ENCODE measurements at places on chromosomes 3 and 15. TPM values are rescaled to one million over a fixed set of nuclear protein-coding genes. Genes with fewer than 3 reads are reported as not detected.

- H3K4me1 ChIP-seq, result peaks cover 29% of the 10 kb centered on the region
- no peaks in the 10 kb centered on the region for H3K27me3 ChIP-seq
- no peaks in the 10 kb centered on the region for H3K36me3 ChIP-seq
- H3K27ac ChIP-seq, result no peak overlapping the region
- no peak for DNase-seq
Observed at GRCh38 chr3:58020783-58021071, 12.5 kb downstream of the FLNB start.

DNA sequence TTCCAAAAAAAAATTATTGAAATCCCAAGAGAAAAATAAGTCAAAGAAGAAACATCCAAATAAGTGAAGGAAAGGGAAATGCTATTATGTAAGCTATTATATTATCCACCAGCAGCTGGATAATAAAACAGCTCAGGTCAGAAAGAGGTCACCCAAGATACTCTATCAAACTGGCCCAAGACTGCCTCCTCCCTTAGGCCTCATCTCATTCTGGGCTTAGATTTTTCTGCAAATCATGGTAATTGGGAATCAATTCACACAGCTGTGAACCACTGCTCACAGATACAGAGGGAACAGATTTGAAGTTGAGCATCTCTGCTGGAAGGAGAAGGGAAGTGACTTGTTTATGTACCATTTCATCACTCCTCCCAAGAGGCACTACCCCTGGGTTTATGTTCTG lies 294.6 kb upstream of the DPPA4 start:
- H3K36me3 ChIP-seq, result no peaks in the 10 kb centered on the region
- DNase-seq, result no peak
- H3K27me3 ChIP-seq, result no peaks in the 10 kb centered on the region
- H3K27ac ChIP-seq, result no peak overlapping the region
- no peak overlapping the region for H3K4me3 ChIP-seq

DNA sequence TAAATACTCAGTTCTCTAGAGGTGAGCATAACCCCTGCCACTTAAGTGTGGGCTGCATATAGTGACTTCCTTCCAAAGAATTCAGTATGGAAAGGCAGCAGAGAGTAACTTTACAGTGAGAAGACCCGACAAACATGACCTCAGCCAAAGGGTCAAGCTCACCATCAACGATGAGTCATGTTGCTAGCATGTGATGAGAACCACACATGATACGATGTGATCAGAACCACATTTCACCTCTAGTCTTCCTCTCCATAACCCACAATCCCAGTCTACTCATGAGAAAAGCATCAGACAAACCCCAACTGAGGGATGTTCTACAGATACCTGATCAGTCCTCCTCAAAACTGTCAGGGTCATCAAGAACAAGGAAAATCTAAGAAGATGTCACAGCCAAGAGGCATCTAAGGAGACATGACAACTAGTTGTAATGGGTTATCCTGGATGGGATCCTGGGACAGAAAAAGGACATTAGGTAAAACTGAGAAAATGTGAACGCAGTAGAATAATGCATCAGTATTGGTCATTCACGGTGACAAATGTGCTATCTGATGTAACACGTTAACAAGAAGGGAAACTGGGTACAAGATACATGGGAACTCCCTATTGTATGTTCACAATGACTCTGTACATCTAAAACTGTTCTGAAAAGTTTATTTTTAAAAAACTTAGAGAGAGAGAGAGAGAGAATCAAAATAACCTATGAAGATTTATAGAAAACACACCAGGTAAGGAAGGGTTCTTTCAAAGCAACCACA lies 28.3 kb downstream of the SEC61A1 start:
- DNase-seq, result no peak
- H3K27me3 ChIP-seq, result peaks cover 4% of the 10 kb centered on the region
- H3K4me3 ChIP-seq, result no peak overlapping the region
- H3K27ac ChIP-seq, result no peak overlapping the region

GRCh38 chr15:65904301-65904700 lies 35.0 kb downstream of the RAB11A start:
- DNase-seq, result no peak
- H3K4me1 ChIP-seq, result peaks cover 20% of the 10 kb centered on the region
- H3K4me3 ChIP-seq, result no peak overlapping the region
- no peak overlapping the region for H3K27ac ChIP-seq

GRCh38 chr3:176590722-176591121 lies 606.6 kb downstream of the TBL1XR1 start:
- DNase-seq, result no peak
- no peaks in the 10 kb centered on the region for H3K27me3 ChIP-seq
- no peak overlapping the region for H3K27ac ChIP-seq
- H3K36me3 ChIP-seq, result no peaks in the 10 kb centered on the region
- H3K4me3 ChIP-seq, result no peak overlapping the region

GRCh38 chr15:31489801-31490646 lies 163.4 kb downstream of the KLF13 start:
- no peak overlapping the region for H3K4me3 ChIP-seq
- no peaks in the 10 kb centered on the region for H3K27me3 ChIP-seq
- H3K36me3 ChIP-seq, result peaks cover 11% of the 10 kb centered on the region
- peaks cover 52% of the 10 kb centered on the region for H3K4me1 ChIP-seq
- DNase-seq, result peak; percentile 55

DNA sequence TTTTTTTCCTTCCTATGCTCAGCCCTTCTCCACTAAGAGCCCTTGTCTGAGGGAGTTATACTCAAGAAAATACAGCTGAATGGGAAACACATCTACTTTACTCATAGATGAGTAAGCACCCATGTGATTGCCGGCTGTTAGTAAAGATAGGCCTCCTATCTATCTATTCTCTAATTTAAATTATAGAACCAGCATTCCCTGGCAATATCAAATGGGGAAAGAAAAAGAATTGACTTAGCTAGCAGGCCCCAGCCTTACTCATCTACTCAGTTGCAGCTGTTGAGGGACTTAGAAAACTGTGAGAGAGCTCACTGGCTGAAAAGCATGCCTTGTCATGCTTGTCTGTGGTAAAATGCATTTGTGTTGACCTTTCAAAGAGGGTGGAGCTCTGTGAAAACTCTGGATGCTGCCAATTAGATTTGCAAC lies 116.9 kb upstream of the LRRFIP2 start:
- H3K27me3 ChIP-seq, result no peaks in the 10 kb centered on the region
- H3K4me1 ChIP-seq, result peaks cover 19% of the 10 kb centered on the region
- H3K27ac ChIP-seq, result no peak overlapping the region
- peaks cover 30% of the 10 kb centered on the region for H3K36me3 ChIP-seq
- no peak overlapping the region for H3K4me3 ChIP-seq

GRCh38 chr3:130627882-130628281 lies 110.9 kb downstream of the COL6A6 start:
- H3K27me3 ChIP-seq, result peaks cover 4% of the 10 kb centered on the region
- no peaks in the 10 kb centered on the region for H3K4me1 ChIP-seq
- DNase-seq, result no peak
- no peaks in the 10 kb centered on the region for H3K36me3 ChIP-seq
- H3K4me3 ChIP-seq, result no peak overlapping the region
- H3K27ac ChIP-seq, result no peak overlapping the region

GRCh38 chr3:52834871-52835501 lies at the start of gene MUSTN1:
Gene MUSTN1, minus strand, starts transcription at chr3:52835019. Its CDS starts 71 bp downstream, at chr3:52834948.
- peaks cover 43% of the 10 kb centered on the region for H3K4me1 ChIP-seq
- no peaks in the 10 kb centered on the region for H3K27me3 ChIP-seq
- H3K27ac ChIP-seq, result no peak within 1 kb of the TSS
- H3K36me3 ChIP-seq, result peaks cover 11% of the 10 kb centered on the region

- peaks cover 23% of the 10 kb centered on the region for H3K36me3 ChIP-seq
- H3K27me3 ChIP-seq, result peaks cover 2% of the 10 kb centered on the region
- peaks cover 16% of the 10 kb centered on the region for H3K4me1 ChIP-seq
Observed at GRCh38 chr3:28172748-28173147, 68.7 kb upstream of the CMC1 start.

DNA sequence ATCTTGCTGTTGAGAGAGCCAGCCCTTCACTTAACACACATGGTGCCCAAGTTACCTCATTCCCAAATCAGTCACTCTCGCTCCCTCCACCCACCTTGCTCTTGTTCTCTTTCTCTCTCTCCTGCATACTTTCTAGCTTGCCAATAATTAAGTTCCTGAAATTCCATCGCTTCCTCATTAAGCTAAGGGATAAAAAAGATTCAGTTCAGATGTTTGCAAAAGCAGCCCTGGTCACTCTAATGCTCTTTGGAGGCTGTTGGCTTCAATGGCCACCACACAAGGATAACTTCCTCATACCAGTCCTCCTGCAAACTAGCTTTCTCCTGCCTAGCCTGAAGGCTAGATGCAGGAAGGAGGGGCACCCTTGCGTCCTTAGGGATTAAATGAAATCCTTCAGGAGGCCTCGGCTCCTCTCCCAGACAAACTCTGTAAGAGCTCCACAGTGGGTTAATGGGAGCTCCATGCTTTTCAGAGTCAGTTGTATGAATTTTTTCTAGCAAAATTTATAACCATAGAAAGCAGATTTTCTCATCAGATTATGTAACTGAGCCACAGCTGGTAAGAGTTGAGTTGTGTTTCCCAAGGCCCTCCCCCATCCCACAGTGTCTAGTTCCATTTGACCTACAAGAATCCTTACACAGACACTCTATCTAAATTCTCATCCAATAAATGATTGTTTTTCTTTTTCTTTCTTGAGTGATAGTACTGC lies 176.6 kb upstream of the TRIM42 start:
- H3K4me3 ChIP-seq, result no peak overlapping the region
- H3K4me1 ChIP-seq, result no peaks in the 10 kb centered on the region
- no peaks in the 10 kb centered on the region for H3K27me3 ChIP-seq
- no peaks in the 10 kb centered on the region for H3K36me3 ChIP-seq

- H3K4me1 ChIP-seq, result no peaks in the 10 kb centered on the region
Observed at GRCh38 chr15:77807115-77807514, 174.4 kb upstream of the LINGO1 start.

GRCh38 chr3:160471892-160472291 lies 22.3 kb upstream of the TRIM59 start:
- no peak overlapping the region for H3K4me3 ChIP-seq
- peaks cover 12% of the 10 kb centered on the region for H3K36me3 ChIP-seq
- peaks cover 17% of the 10 kb centered on the region for H3K27me3 ChIP-seq
- no peaks in the 10 kb centered on the region for H3K4me1 ChIP-seq

- H3K27me3 ChIP-seq, result peaks cover 3% of the 10 kb centered on the region
- no peak overlapping the region for H3K27ac ChIP-seq
- peaks cover 7% of the 10 kb centered on the region for H3K4me1 ChIP-seq
- no peak overlapping the region for H3K4me3 ChIP-seq
Observed at GRCh38 chr3:171522651-171523050, 62.4 kb upstream of the TNIK start.

- peaks cover 26% of the 10 kb centered on the region for H3K27me3 ChIP-seq
- no peaks in the 10 kb centered on the region for H3K36me3 ChIP-seq
- H3K4me3 ChIP-seq, result no peak overlapping the region
- H3K4me1 ChIP-seq, result peaks cover 12% of the 10 kb centered on the region
Observed at GRCh38 chr3:109072194-109072593, 45.7 kb downstream of the MORC1 start.

DNA sequence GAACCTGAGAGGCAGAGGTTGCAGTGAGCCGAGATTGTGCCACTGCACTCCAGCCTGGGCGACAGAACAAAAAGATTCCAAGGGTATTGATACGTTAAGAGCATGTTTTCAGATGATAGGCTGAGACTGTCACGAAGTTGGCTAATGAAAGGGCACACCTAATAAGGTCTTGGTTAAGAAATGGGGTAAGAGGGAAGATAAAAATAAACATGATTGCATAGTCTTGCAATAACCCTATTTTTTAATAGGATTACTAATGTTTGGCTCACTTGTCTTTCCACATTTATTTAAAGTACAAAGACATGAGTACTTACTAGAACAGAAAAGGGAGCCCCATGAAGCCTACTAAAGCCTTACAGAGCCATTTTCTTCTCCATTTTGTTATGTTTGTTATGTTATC lies 109.0 kb downstream of the FRMD4B start:
- H3K27ac ChIP-seq, result no peak overlapping the region
- H3K4me1 ChIP-seq, result peaks cover 2% of the 10 kb centered on the region
- no peak overlapping the region for H3K4me3 ChIP-seq
- H3K36me3 ChIP-seq, result no peaks in the 10 kb centered on the region
- H3K27me3 ChIP-seq, result peaks cover 2% of the 10 kb centered on the region

- H3K4me3 ChIP-seq, result no peak overlapping the region
- no peaks in the 10 kb centered on the region for H3K4me1 ChIP-seq
- H3K36me3 ChIP-seq, result no peaks in the 10 kb centered on the region
- H3K27me3 ChIP-seq, result no peaks in the 10 kb centered on the region
- H3K27ac ChIP-seq, result no peak overlapping the region
Observed at GRCh38 chr15:42368096-42368495, 8.8 kb downstream of the CAPN3 start.

CCDC32 gene
- total RNA-seq, result 17.0 TPM

PEAK1 gene
- 29.4 TPM for total RNA-seq

SERPINI2 gene
- not detected for total RNA-seq

PIF1 gene
- total RNA-seq, result 56.8 TPM

USP4 gene
- 87.1 TPM for total RNA-seq

ARL6IP5 gene
- total RNA-seq, result 156 TPM

MED12L gene
- total RNA-seq, result 0.92 TPM

ACP3 gene
- not detected for total RNA-seq

RBPMS2 gene
- total RNA-seq, result 0.10 TPM

CYP1A2 gene
- not detected for total RNA-seq

GOLGA8T gene
- not detected for total RNA-seq

RBP2 gene
- not detected for total RNA-seq

ACKR4 gene
- total RNA-seq, result 0.10 TPM

NUSAP1 gene
- total RNA-seq, result 310 TPM

GHRL gene
- 0.30 TPM for total RNA-seq
